ENCODE measurements at places on chromosomes 11 and 22.

- DNase-seq: no peak
Observed at GRCh38 chr11:69803604-69804218, 15.5 kb downstream of the FGF3 start.

- no peak for DNase-seq
Observed at GRCh38 chr11:107827041-107827440, 31.5 kb downstream of the SLC35F2 start.

DNA sequence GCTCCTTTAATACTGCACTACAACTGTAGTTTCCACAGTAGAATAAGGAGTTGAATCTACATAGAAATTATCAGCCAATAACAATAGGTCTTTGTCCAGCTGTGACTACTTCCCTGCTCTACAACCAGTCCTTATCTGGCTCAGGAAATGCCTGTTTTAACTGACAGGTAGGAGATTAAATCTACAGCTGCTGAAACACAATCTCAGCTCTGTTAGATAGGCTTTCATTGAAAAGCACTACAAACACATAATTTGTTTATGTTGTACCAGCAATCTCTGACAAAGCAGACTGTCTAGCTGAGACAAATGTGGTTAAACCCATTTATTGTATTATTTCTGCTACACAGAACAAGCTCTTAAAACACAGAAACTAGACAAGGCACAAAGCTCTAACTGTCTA lies 230.0 kb downstream of the SOX6 start:
- DNase-seq: no peak

DNA sequence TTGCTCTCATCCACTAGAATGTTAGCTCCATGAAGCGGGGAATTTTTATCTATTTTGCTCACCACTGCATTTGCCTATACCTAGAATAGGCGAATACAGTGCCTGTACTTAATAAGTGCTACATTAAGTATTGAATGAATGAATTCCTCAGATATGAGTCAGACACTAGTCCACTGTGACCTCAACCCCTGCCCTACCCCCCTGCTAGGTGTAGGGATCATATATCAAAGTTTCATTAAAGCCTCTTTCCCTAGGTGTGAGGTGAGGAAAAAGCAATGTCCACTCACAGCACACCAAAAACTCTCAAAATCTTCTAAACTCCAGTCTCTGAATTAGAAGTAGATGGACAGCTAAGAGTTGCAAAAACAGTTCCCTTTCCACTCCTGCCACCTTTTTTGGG lies 9.8 kb upstream of the PSMA1 start:
- DNase-seq: no peak

DNA sequence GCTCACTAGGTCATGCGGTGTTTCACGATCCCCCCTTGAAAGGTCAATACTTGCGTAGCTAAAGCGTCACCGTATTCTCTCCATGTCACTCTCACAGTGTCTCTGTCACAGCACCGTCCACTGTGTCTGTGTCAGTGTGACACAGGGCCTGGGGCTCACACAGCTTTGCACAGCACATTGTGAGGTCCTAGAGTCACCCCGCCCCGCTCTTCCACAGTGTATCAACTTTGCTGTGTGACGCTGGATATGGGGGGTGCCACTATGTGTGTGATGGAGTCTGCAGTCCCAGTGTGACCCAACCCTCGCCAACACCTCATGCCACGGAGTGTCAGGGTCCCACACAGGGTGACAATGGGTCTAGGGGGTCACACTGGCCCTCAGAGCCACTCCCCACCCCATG lies 583 bp downstream of the P4HA3 start:
- DNase-seq: no peak

DNA sequence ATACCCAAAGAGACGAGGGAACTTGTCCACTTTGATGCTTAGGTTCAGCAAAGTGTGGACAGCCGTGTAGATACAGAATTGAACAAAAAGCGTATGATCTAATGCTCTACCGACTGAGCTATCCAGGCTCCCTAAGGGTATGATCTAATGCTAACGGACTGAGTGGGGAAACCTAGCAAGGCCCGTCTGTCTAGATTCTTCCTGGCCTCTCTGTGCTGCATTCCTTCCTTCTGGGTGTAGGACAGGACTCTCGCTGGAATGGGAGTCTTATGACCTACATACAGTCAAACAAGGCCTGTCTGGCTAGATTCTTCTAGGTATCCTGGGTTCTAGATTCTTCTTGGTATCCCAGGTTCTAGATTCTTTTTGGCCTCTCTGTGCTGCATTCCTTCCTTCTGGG lies 8.4 kb upstream of the SLC15A3 start:
- no peak for DNase-seq

GRCh38 chr22:31151872-31152271 lies 8.1 kb upstream of the RNF185 start:
- DNase-seq: no peak

GRCh38 chr11:18280438-18281045 lies 14.5 kb downstream of the SAA1 start:
- DNase-seq: no peak

DNA sequence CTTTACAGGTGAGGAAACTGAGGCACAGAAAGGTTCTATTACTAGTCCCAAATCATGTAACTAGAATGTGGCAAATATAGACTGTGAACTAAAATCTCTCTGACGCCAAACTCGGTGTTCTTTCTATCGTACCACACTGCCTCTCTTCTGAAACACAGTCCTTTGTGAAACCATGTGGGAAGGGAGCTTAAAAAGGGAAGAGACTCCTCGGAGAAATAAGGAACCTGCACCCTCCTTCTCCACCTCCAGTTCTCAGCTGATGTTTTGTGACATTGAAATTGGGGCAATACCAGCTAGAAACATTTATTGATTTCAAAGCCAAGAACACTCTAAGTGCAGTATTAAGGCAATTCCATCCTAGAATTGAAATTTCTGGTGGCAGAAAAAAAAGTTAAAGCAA lies 76.4 kb upstream of the DRD2 start:
- no peak for DNase-seq
